ENCODE measurements at places on chromosomes 12 and 14. TPM values are rescaled to one million over a fixed set of nuclear protein-coding genes. Genes with fewer than 3 reads are reported as not detected.

SPPL3 gene
- total RNA-seq: 22.8 TPM

TBK1 gene
- total RNA-seq: 20.5 TPM

ALG10 gene
- total RNA-seq: 17.2 TPM

RTL1 gene
- not detected for total RNA-seq

PRH2 gene
- not detected for total RNA-seq

LGR5 gene
- not detected for total RNA-seq

CLEC4E gene
- total RNA-seq: not detected

ST8SIA1 gene
- 4.0 TPM for total RNA-seq

ARF3 gene
- 109 TPM for total RNA-seq

- DNase-seq: no peak
Measured at GRCh38 chr12:41174602-41175001, 13.5 kb upstream of the PDZRN4 start.

GRCh38 chr12:6341417-6342139 is at the start of gene TNFRSF1A:
TSS of gene TNFRSF1A (minus strand) at chr12:6342076. CDS start at chr12:6341814, 262 bp downstream.
- peak; percentile 33 for DNase-seq

DNA sequence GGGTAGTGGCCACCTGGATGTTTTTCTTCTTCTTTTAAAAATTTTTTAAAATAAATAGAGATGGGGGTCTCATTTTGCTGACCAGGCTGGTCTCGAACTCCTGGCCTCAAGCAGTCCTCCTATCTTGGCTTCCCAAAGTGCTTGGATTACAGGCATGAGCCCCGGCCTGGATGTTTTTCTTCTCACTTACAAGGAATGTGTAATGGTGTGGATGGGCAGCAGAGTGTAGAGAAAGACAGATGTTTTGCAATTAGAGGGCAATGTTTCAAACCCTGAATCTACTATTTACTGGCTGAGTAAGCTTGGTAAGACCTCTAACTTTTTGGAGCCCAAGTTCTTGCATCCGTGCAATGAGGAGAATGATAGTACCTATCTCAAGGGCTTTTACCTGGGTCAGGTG is 48.1 kb downstream of the ADCK1 start:
- no peak for DNase-seq

- DNase-seq: no peak
Measured at GRCh38 chr14:34013721-34014060, 62.8 kb upstream of the EGLN3 start.

DNA sequence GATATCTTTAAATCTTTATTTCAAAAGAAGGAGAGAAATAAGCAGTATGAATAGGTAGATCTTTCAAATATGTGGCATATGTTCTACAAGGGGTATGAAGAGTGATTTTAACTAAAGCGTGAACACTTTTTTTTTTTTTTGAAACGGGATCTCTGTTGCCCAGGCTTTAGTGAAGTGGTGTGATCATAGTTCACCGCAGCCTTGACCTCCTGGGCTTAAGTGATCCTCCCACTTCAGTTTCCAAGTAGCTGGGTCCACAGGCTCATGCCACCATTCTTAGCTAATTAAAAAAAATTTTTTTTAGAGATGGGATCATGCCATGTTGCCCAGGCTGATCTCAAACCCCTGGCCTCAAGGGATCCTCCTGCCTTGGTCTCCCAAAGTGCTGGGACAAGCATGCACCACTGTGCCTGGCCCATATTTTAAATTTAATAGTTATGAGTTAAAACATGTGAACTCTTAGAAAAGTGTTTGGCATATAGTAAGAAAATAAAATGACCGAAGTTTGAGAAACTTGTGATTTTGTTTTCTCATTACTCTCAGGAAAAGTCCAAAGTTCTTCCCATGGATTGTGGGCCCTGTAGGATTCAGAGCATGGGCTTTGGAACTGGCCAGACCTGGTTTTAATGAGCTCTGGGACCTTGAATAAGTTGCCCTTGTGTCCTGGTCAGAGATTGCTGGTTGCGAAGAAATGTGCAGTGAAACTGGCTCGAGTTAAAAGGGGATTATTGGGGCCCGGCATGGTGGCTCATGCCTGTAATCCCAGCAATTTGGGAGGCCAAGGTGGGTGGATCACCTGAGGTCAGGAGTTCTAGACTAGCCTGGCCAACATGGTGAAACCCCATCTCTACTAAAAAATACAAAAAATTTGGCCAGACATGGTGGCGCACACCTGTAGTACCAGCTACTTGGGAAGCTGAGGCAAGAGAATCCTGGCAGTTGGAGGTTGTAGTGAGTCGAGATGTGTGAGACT is 27.0 kb downstream of the SLC17A8 start:
- DNase-seq: no peak

GRCh38 chr12:12468575-12468974 is 94.1 kb downstream of the DUSP16 start:
- no peak for DNase-seq

DNA sequence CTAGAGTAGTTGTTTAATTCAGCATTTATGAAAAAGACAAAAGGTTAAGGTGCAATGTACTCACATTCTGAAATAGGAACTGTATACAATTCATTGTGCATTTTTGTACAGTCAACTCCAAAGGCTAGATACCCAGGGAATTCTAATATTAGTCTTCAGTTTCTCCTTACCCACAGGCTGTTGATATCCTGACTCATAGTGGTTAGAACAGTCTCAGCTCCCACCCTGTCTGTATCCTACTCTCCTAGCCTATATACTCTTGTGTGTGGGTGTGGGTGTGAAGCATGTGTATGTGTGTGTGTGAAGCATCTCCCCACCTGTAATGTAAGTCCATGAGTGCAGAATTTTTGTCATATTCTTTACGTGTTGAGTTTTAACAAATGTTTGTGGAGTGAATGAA is 229.5 kb downstream of the NAV3 start:
- no peak for DNase-seq

- DNase-seq: no peak
Measured at GRCh38 chr12:127731657-127732056, 535.3 kb upstream of the TMEM132C start.

GRCh38 chr12:46154221-46154985 is 114.4 kb downstream of the SLC38A1 start:
- DNase-seq: no peak

- DNase-seq: no peak
Measured at GRCh38 chr14:85027681-85028370, 502.1 kb upstream of the FLRT2 start.

- DNase-seq: no peak
Measured at GRCh38 chr12:121283841-121284240, 12.7 kb downstream of the CAMKK2 start.

DNA sequence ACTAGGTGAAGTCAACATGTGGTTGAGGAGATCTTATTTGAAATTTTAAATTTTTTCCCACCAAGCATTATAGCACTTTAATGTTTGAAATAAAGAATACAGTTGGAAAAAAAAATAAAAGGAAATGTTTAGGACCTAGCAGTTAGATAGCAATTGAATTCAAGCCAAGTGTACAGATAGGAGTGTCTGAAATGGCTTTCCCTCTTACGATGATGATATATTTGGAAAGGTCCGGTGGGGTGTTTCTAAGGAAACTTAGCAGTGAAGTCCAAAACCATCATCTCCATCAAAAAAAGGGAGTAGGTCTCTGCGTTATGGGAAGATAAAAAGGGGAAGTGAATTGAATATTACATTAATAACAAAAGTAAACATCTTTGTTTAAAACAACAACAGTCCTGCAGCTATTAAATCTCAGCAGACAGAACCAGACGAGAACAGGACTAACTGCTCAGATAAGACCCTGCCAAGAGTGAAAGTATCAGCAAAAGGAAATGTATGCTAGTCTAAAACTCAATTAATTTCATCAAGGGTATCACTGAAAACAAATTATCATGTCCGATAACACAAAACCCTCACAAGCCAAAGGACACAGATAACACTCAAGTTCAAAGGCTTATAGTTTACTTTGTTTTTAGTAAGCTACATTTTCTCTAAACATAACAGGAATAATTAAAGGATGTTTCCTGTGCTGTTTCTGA is 242.0 kb downstream of the BMP4 start:
- no peak for DNase-seq

GRCh38 chr12:120495186-120495730 is 655 bp upstream of the DYNLL1 start:
- DNase-seq: no peak
